ENCODE measurements at places on chromosomes 13 and 19.

DNA sequence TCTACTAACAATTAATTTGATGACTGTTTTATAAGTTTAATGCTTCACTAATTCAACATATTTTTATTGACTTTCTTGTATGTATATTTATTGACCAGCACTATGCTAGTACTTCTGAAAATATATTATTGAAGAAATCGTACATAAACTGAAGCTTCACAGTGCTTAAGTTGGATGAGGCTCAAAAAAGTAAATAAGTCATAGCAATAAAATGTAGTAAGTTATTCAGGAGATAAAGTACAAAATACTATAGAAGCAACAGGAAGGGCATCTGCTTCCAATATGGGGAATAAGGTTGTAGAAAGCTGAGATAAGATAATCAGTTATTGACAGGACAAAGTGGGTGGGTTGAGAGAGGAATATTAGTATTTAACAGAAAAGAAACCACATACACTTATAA, 944.9 kb upstream of the MIR17HG start:
- DNase-seq, result no peak

GRCh38 chr13:40624383-40624782, 42.1 kb downstream of the FOXO1 start:
- DNase-seq, result no peak

GRCh38 chr13:40341501-40341900, 324.9 kb downstream of the FOXO1 start:
- DNase-seq, result no peak

DNA sequence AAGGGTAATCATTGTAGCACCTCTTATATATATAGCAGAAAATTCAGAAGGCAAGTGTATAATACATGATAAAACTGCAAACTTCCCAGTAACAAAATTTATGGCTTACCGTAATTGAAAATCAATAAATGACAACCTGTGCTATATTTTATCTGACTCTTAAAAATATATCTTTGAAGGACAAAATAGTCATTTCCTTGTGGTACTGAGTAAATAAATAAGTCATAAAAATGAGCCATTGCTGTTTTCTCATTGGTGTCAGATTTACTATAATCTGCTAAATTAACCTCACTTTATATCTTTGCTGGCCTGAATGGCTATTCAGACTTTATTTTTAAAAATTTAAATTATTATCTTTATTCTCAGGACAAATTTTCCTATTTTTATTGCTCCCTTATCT, 1319.1 kb upstream of the SPRY2 start:
- no peak for DNase-seq

GRCh38 chr19:19865750-19866610, at the start of gene ZNF253:
Gene ZNF253, plus strand, starts transcription at chr19:19865882. Its CDS starts 115 bp downstream, at chr19:19865997.
- peak; percentile 97 for DNase-seq

DNA sequence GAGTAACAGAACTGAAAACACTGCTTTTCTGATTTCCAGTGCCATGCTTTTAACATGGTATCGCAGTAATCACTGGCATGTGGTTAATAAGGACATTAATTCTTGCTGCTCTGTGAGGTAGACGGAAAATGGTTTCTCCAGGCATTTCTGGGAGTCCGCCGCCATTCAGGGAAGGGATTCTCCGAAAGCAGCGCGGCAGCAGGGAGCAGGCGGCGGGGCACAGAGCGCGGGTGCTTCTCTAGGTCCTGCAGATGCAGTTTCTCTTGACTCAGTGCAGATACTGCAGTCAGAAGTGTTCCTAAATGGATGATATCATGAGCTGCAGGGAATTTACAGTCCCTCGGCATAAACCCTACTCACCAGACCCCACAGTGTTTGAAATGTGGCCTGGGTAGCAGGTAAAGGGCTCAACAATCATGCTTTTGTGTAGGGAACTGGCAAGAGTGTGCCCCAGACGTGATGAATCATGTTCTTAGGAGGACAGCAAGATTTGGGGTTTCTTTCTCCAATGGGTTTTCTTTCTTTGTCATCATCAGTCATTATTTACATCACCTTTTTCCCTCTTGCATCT, 338.6 kb upstream of the ARGLU1 start:
- no peak for DNase-seq

- DNase-seq, result no peak
Measured at GRCh38 chr13:80235166-80235966, 105.6 kb downstream of the SPRY2 start.

- no peak for DNase-seq
Measured at GRCh38 chr19:32863841-32864240, 5.7 kb downstream of the SLC7A9 start.

DNA sequence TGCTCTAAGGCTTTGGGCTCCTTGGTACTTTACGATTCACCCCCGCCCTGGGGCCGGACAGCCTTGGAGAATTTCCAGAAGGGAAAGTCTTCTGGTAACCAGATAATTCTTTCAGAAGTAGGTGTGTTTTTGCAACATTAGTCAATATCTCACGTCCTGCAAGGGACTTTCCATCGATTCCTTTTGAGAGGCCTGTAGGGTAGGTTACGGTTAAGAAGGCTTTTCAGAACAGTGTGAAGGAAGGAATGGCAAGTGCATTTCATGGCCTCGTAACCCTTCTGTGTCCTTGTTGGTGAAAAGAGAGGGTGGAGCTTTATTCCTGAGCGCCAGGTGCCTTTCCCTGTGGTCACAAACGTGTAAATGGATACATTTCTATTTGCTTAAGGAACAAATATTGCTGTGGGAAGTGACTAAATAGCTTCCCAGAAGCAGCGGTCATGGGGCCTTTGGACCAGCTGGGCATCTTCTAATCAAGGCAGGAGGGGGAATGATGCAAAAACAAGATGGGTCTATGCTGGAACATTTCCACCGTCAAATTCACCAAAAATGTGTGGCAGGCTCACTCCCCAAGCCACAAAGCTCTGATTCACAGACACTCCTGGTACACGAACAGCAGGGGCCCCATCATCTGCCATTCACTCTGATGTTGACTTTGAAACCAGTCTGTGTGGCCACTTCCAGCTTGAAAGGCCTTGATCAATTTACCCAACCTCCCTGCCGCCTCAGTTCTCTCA, 99.2 kb downstream of the ANKRD10 start:
- DNase-seq, result no peak

DNA sequence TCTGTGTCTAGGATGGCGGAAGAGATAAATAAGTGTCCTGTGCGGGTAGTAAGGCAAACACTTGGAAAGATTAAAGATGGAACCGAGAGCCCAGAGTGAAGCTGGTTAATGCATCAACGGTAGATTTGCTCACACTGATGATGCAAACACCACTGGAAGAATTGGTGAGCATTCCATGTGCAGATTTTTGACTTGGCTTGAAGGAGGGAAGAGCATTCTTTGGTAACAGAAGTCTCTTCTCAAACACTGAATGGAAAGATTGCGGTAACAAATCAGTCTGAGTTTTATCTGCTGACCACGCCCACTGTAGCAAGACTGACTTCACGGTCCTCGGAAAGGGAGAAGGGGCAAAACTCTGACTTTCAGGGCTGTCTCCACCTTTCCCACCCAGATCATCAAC, 112.5 kb downstream of the COL4A1 start:
- DNase-seq, result no peak

- DNase-seq, result peak; percentile 66
Measured at GRCh38 chr19:45038931-45039893, at the start of gene CLASRP. Gene CLASRP, plus strand, starts transcription at chr19:45039045. Its CDS starts 1,168 bp downstream, at chr19:45040213.

- DNase-seq, result no peak
Measured at GRCh38 chr13:26605845-26606244, 48.4 kb downstream of the WASF3 start.

DNA sequence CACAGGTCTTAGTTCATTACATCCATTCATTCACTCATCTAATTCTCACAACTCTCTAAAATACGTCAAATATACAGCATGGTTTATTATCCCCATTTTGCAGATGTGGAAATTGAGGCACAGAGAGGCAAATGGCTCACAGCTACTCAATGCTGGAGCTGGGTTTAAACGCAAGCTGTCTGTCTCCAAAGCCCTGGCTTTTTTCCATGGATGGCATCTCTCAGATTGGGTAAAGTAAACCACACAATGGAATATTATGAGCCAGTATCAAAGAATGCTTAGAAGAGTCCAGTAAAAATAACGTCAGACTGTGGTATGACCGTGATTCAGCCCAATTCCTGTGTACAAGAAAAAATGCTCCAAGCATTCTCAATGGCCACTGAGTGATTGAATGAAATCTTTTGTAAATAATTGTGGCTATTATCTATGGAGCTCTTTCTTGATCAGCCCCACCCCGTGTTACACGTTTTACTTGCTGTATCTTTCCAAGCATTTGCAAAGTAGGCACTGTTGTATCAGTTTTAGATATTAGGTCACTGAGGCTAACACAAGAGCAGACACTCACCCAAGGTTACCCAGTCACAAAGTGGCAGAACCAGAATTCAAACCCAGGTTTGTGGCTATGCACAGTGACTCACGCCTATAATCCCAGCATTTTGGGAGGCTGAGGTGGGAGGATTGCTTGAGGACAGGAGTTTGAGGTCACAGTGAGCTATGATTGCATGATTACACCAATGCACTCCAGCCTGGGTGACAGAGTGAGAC, 5.5 kb upstream of the ACP7 start:
- DNase-seq, result no peak

GRCh38 chr13:27391471-27391870, 32.9 kb upstream of the GTF3A start:
- no peak for DNase-seq

- peak; percentile 61 for DNase-seq
Measured at GRCh38 chr13:97359181-97360057, 74.5 kb upstream of the RAP2A start.

- no peak for DNase-seq
Measured at GRCh38 chr19:18526316-18526715, 4.4 kb upstream of the ELL start.

- DNase-seq, result no peak
Measured at GRCh38 chr13:59024434-59024833, 1139.3 kb downstream of the DIAPH3 start.

GRCh38 chr19:38532939-38533338, 84.8 kb downstream of the MAP4K1 start:
- DNase-seq, result no peak

DNA sequence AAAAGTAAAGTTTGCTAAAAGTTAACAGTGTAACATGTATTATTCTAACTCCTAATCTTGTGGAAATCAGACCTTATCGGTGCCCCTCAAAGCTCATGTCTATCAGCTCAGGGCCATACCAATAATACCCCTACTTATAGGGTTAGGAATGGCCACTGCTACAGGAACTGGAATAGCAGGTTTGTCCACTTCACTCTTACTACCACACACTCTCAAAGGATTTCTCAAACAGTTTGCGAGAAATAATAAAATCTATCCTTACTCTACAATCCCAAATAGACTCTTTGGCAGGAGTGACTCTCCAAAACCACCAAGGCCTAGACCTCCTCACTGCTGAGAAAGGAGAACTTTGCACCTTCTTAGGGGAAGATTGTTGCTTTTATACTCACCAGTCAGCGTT, 1677.7 kb downstream of the OLFM4 start:
- no peak for DNase-seq

DNA sequence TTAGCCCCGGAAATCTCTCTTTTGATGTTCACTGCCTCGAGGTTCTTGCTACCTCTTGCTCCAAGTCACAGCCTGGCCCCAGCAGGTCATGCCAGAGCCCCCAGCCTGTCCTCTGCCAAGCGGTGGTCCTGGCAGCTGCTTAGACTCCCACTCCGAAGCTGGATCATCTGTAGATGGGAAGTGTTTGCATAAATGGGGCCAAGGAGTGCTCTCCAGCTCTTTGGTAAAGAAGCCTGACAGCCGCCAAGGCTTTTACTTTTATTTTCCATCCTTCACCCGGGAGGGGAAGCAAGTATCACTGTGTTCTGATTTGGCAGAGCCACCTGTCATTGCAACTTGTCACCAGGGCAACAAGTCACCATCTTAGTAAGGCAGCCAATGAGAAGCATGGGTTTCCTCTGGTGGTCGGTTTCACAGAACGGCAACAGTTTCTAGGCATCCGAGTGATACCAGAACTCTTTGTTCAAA, 10.6 kb upstream of the RETN start:
- DNase-seq, result no peak

- DNase-seq, result no peak
Measured at GRCh38 chr13:41455725-41456419, 1.5 kb upstream of the RGCC start.

GRCh38 chr13:34779171-34779570, 162.9 kb upstream of the NBEA start:
- DNase-seq, result no peak

- DNase-seq, result no peak
Measured at GRCh38 chr19:49327878-49328544, 3.0 kb upstream of the SLC6A16 start.

DNA sequence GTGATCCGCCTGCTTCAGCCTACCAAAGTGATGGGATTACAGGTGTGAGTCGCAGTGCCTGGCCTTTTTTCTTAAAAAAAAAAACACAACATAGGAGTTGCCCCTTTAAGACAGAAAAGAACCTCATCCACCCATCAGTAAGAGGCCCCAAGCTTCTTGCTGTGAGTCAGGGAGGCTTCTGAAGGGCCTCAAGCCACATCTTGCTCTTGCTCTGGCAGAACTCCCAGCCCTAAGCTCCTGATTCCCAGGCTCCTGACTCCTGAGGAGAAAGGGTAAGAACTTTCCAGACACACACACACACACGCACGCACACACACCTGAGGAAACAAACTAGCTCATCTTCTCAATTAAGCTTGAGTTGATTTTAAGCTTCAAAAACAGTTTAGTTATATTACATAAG, 6.9 kb downstream of the ETFB start:
- DNase-seq, result no peak

- DNase-seq, result no peak
Measured at GRCh38 chr19:47512948-47513319, 1.9 kb downstream of the NAPA start.

DNA sequence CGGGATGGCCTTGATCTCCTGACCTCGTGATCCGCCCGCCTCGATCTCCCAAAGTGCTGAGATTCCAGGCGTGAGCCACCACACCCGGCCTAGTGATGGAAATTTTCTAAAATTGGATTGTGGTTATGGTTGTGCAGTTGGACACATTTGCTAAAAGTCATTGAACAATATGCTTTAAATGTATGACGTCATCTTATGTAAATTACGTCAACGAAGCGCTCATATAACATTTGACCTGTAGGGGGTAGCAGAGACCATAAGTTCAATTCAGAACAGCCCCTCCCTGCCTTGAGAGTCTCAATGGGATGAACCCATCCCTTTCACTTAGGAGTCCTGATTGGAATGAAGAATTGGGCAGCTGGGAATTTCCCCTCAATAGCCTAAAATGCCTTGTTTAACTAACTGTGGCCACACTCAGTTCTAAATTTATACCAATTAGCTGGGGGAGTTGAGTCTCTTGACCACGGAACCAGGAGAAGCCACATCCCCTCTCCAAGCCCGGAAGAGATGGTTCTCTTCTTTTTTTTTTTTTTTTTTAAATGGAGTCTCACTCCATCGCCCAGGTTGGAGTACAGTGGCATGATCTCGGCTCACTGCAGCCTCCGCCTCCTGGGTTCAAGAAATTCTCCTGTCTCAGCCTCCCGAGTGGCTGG, 15.2 kb upstream of the TLE6 start:
- no peak for DNase-seq

- no peak for DNase-seq
Measured at GRCh38 chr13:94154367-94154766, 325.1 kb downstream of the DCT start.
